ENCODE measurements at places on chromosomes 16 and 17.

DNA sequence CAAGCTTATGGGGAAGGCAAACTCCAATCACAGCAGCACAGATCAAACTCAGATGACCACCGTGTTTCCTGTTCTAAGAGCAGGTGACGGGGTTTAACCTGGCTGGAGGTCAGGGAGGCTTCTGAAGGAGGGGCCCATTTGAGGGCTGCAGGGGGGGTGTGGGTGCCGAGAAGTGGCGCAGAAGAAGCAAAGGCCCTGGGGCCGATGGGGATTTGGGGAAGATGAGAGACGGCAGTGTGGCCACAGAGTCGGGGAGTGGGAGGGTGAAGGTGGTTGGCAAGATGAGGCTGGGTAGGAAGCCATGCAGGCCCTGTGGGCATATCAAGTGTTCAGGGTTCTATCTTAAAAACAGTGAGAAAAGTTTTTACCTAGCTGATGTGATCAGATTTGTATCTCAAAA is 122.9 kb downstream of the CLEC16A start:
- DNase-seq: no peak

DNA sequence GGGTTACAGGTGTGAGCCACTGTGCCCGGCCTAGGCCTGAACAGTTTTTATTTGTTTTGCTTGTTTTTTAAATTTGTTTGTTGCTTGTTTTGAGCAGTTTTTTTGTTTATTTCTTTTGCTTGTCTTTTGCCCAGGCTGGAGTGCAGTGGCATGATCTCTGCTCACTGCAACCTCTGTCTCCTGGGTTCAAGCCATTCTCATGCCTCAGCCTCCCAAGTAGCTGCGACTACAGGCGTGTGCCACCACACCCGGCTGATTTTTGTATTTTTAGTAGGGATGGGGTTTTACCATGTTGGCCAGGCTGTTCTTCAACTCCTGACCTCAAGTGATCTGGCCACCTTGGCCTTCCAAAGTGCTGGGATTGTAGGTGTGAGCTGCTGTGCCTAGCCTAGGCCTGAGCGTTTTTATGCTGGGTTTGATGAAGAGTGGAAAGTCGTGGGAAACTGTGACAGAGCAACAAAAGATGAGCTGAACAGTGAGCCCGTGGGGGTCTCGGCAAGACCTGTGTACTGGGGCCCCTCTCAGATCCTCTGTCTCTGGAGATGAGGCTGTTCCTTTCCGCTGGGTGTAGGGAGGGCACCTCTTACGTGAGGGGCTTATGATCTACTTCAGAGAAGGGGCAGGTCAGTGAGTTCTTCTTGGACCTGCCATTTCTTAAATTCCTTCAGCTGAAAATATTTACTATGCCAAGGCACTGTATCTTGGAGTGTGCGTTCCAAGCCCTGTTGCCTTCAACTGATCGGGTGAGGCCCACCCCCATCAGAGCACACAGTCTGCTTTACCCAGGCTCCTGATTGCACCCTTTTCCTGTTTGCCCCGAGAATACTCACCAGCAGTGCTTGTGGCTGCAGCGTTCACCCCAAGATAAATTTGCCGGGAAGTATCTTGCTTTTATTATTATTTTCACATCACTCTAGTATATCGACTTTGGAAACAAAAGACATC is 322.1 kb downstream of the SEC14L1 start:
- DNase-seq: no peak

- DNase-seq: no peak
Observed at GRCh38 chr17:42378359-42378958, 9.8 kb downstream of the STAT3 start.

DNA sequence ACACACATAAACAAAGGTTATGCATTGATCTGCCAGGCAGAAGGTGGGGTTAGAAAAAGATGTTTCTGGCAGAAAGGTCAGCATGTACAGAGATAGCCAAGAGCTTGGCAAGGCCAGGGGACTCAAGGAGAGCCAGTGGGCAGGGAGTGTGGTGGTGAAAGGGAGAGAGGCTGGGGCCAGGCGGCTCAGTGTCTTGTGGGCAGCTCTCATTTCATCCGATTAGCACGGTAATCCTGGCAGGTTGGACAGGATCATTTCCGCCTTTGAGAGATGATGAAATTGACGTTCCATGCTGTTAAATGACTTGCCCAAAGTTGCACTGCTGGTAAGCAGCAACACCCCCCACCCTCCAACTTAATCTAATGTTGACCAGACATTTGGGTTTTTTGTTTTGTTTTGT is 3.6 kb downstream of the CHD9 start:
- DNase-seq: no peak

DNA sequence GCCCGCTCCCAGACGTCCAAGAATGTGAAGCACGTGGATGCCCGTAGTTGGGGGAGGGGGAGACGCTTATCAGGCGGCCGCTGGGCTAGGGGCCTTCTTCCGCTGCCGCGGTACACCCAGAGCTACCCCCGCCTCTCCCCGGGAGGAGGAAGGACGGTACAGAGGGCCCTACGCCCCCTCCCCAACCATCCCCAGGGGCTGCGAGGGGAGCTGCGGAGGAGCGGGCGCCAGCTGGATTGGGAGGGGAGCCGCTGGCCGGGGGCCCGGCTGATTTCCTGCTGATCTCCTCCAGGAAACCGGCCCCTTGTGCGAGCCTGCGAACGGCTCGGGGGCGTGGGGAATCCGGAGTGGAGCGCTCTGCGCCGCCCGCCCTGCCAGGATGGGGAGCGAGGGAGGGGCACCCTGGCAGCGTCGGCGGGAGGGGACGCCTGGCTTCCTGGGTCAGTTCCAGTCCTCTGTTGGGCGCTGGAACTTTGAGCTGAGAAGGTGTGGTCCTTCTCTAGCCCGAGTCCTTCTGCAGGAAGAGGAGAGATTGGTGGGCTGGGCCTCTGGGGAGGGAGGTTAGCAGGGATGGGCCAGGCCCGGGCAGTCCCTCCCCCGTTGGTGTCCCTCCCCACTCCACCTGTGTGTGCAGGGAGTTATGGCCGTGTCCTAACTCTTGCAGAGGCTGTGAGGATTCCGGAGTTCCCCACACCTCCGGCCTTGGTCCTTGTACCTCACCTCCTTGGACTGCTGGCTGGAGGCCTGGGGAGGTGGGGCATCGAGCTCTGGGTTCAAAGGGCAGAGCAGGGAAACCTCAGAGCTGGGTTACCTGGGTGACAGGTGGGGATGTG is 19.2 kb downstream of the GJD3 start:
- no peak for DNase-seq
